ENCODE measurements at places on chromosomes 4 and X. TPM values are rescaled to one million over a fixed set of nuclear protein-coding genes. Genes with fewer than 3 reads are reported as not detected.

The TEX11 gene
- total RNA-seq, result not detected

The UGDH gene
- 33.4 TPM for total RNA-seq

The HTN1 gene
- total RNA-seq, result not detected

The FGFBP1 gene
- total RNA-seq, result not detected

The MAP7D3 gene
- total RNA-seq, result 3.5 TPM

The SMIM10L2A gene
- 22.1 TPM for total RNA-seq

The IL15 gene
- total RNA-seq, result 1.6 TPM

Data from diencephalon (tissue), 1 donor.